Activated naive CD4-positive, alpha-beta T cell treated with anti-CD3 and anti-CD28 coated beads, Interleukin-2, amount 10 ng/mL, durations not matched to agents 7 days and 5 days (primary cell): ENCODE measurements at places on chromosomes 13 and 19.
A peak's percentile ranks its signal among the peaks of the same experiment; 100 is the strongest.

DNA sequence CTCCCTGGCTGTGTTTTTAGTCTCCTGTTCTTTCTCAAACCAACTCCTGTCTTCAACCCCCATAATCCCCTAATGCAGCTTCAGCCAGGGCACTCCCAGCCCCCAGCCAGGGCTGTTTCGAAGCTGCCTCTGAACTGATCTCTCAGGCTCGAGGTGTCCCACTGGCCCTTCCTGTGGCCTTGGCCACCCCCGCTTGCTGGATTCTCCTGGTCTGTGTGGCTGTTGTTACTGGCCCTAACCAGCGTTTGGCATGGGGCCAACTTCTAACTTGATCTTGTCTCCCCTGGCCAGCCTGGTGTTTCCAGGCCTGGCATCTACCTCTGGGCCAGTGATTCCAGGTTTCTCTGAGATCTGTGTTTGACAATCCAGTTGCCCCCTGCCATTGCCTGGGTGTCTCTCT is 11.0 kb downstream of the XAB2 start:
- H3K4me3 ChIP-seq: no peak overlapping the region
- DNase-seq: no peak
- H3K4me1 ChIP-seq: no peaks in the 10 kb centered on the region
- no peaks in the 10 kb centered on the region for H3K27me3 ChIP-seq
- H3K36me3 ChIP-seq: peaks cover 29% of the 10 kb centered on the region
- peak overlapping the region; percentile 49 for H3K27ac ChIP-seq

DNA sequence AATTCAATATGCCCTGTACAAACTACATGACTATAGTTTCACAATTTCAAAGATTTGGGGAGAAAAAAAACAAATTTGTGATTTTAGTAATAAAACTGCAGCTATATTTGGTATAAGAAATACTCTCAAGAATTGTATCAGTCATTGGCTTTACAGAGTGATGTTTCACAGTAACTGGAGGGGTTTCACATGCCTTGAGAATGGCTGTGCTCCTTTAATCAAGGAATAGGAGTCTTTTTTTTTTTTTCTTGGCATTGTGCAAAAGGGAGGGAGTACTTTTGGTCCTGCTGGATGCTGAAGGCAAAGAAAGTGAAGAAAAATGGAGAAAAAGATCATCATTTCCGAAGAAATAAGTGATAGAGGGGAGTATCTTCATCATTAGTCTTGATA is 6.8 kb downstream of the ZNF507 start:
- no peak overlapping the region for H3K4me3 ChIP-seq
- H3K27me3 ChIP-seq: no peaks in the 10 kb centered on the region
- peaks cover 80% of the 10 kb centered on the region for H3K36me3 ChIP-seq
- no peak overlapping the region for H3K27ac ChIP-seq
- H3K4me1 ChIP-seq: peaks cover 52% of the 10 kb centered on the region

DNA sequence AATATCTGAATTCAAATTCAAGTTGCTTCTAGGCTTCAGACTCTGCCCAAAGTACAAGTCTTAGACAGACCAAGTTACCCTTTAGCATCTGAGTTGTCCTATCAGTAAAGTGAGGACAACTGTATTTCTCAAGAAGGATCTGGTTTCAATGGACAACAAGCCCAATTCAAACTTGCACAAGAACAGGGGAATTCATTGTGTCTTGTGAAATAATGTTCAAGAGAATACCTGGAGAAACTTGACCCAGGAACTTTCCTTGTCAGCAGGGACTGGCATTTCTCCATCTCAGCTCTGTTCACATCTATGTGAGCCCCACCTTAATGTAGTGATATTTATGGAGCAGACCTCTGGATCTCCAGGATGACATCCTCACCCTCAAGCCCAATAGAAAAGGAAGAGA is 894.9 kb upstream of the SLC10A2 start:
- no peaks in the 10 kb centered on the region for H3K27me3 ChIP-seq
- H3K36me3 ChIP-seq: no peaks in the 10 kb centered on the region
- H3K4me3 ChIP-seq: no peak overlapping the region
- no peaks in the 10 kb centered on the region for H3K4me1 ChIP-seq

GRCh38 chr13:33034882-33035520 is 18.8 kb downstream of the KL start:
- no peaks in the 10 kb centered on the region for H3K36me3 ChIP-seq
- no peak for DNase-seq
- H3K27ac ChIP-seq: no peak overlapping the region
- peaks cover 12% of the 10 kb centered on the region for H3K4me1 ChIP-seq

DNA sequence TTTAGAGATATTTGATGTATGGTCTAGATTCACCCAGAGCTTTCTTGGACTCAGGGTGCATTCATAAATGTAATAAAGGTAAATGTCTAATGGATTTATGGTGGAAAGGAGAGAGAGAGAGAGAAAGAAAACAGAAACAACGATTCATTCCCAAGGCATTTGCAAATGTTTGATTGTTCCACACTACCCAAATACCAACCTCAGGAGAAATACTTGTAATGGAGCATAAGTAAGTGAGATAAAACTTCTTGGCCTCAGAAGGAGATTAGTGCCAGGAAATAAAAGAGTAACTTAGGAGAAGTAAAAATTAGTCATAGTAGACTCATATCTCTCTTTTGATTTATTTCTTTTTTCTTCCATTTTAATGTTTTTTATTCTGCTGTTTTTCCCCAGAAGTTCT is 40.6 kb upstream of the DGKH start:
- peaks cover 5% of the 10 kb centered on the region for H3K27me3 ChIP-seq
- H3K27ac ChIP-seq: no peak overlapping the region
- no peaks in the 10 kb centered on the region for H3K36me3 ChIP-seq
- no peak overlapping the region for H3K4me3 ChIP-seq

DNA sequence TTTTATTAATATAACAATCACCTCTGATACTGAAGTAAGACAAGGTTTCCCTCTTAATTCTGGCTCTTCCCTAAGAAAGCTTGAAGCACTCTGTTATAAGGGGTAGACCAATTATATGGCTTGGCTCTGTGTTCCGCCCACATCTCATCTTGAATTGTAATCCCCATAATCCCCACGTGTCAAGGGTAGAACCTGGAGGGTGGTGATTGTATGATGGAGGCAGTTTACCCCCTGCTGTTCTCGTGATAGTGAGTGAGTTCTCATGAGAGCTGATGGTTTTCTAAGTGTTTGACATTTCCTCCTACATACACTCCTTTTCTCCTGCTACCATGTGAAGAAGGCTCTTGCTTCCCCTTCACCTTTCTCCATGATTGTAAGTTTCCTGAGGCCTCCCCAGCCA is 363.8 kb upstream of the PCDH20 start:
- H3K27ac ChIP-seq: no peak overlapping the region
- no peaks in the 10 kb centered on the region for H3K4me1 ChIP-seq
- no peak for DNase-seq
- no peaks in the 10 kb centered on the region for H3K27me3 ChIP-seq

DNA sequence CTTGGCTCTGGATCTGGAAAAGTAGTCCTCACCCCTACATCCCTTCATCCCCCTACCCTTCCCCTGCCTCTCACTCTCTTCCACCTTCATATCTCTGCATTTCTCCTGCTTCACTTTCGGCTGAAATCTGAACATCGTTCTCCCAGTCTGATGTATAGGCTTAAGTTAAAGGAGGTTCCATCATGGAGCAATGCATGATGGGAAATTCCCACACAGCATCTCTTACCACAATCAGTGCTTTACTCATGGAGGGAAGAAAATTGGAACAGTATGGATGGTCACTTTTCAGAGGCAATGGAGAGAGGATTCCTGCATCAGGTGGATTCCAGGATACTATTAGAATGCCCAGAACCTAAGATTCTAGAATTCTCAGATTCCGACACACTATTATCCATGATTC is 6.1 kb upstream of the KLK8 start:
- DNase-seq: no peak
- peaks cover 39% of the 10 kb centered on the region for H3K27me3 ChIP-seq
- H3K4me1 ChIP-seq: no peaks in the 10 kb centered on the region
- H3K27ac ChIP-seq: no peak overlapping the region
- no peak overlapping the region for H3K4me3 ChIP-seq
- no peaks in the 10 kb centered on the region for H3K36me3 ChIP-seq

DNA sequence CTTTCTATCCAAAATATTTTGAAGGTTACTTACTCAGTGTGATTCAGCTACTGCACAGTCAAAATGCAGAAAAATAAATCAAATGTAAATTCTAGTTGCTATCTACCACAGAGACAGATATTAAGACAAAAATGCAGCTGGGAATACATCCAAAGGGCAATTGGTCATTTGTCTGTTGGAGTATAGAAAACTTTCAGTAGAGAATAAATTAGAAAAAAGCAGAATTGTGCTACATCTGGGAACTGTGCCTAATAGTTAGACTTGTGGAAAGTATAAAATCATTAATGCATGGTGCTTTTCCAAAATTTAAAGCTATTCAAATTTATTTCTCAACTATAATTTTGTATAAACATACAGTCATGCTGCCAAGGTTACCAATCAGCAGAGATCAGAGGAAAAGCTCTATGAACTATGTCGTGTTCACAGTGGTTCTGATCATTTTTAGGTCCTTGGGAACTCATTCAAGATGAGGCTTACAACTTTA is 1635.8 kb downstream of the PCDH9 start:
- no peak overlapping the region for H3K27ac ChIP-seq
- no peaks in the 10 kb centered on the region for H3K27me3 ChIP-seq
- no peaks in the 10 kb centered on the region for H3K4me1 ChIP-seq
- H3K4me3 ChIP-seq: no peak overlapping the region
- no peaks in the 10 kb centered on the region for H3K36me3 ChIP-seq

DNA sequence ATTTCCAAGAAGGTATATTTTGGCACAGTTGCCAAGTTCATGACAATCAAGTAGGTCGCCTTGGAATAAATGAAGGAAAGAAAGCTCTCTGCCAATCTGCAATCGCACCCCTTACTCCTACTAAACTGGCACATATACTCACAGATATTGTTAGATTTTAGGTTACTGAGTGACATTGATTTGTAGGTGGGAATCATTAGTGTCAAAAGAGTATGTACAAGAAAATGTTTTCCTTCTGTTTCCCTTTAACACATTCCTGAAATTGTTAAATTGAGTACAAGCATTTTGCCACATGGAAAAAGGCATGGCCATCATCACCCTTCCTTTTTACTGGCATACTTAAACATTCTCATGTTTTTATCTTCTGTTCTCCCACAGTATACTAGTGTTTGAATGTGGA is 2868.3 kb upstream of the PCDH20 start:
- no peaks in the 10 kb centered on the region for H3K27me3 ChIP-seq
- no peaks in the 10 kb centered on the region for H3K36me3 ChIP-seq
- H3K27ac ChIP-seq: no peak overlapping the region
- no peak overlapping the region for H3K4me3 ChIP-seq
- no peaks in the 10 kb centered on the region for H3K4me1 ChIP-seq

DNA sequence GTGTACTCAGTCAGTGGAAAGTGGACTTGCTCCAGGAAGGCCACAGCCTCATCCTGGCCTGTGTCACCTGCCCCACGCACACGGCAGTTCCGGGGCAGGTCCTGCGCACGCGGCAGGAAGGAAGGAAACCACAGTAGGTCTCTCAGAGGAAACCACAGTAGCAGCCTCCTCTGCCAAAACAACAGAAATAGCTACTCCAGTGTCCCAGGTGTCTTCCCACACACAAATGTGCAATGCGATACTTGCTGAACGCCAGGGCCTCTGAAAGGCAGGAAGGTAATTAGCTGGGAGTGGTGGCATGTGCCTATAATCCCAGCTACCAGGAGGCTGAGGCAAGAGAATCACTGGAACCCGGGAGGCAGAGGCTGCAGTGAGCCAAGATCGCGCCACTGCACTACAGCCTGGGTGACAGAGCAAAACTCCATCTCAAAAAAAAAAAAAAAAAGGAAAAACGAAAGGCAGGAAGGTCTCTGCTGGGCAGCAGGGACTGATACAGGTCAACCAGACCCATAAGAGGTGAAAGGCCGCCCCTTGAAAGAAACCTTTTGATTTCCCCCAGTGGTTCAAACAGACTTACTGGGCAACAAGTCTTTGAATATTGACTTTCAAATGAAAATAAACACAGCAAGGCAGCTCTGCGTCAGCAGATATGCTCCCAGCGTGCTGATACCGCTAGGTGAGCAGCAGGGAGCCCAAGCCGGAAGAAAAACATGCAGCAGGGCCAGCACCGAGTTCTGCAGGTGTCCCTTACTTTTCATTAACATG is 49.5 kb downstream of the CRYL1 start:
- peaks cover 11% of the 10 kb centered on the region for H3K27me3 ChIP-seq
- peak; percentile 84 for DNase-seq
- H3K36me3 ChIP-seq: peaks cover 11% of the 10 kb centered on the region
- H3K27ac ChIP-seq: peak overlapping the region; percentile 100
- peaks cover 50% of the 10 kb centered on the region for H3K4me1 ChIP-seq

GRCh38 chr13:23804166-23804565 is 85.0 kb downstream of the MIPEP start:
- no peaks in the 10 kb centered on the region for H3K36me3 ChIP-seq
- no peak overlapping the region for H3K27ac ChIP-seq
- no peak overlapping the region for H3K4me3 ChIP-seq
- peaks cover 17% of the 10 kb centered on the region for H3K4me1 ChIP-seq

DNA sequence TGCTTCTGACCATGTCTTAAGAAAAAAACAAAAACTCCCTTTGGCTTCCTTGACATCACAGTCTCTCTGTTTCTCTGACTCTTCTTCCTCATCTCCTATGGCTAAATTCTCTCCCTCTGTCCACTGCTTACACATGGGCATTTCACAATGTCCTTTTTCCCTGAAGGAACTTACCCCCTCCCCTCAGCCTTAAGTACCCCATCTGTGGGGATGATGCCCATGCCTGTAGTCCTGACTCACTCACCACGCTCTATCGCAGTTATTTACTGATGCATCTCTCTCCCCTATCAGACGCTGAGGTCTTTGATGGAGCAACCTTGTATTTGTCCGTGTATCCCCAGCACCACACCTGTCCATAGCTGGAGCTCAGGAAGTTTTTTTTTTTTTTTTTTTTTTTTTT is 32.4 kb downstream of the ACTN4 start:
- no peaks in the 10 kb centered on the region for H3K27me3 ChIP-seq
- peaks cover 98% of the 10 kb centered on the region for H3K4me1 ChIP-seq
- H3K4me3 ChIP-seq: no peak overlapping the region
- peak overlapping the region; percentile 2 for H3K27ac ChIP-seq

DNA sequence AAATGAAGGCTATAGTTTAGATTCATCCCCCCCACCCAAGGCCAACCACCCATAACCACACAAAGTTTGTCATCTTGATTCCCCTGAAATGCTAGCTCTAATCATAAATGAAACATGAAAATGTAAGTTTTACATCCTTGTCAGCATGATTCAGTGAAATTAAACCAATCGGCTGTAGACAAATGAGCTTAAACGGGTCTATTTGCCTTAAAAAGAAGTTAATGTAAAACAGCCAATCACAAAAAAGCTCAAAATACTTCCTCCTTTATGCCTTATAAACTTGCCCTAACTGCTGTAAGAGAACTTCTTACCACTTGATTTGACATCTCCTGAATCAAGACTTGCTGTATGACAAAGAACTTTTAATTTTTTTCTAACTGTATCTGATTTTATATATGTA is 34.5 kb upstream of the MRI1 start:
- no peak overlapping the region for H3K4me3 ChIP-seq
- H3K36me3 ChIP-seq: no peaks in the 10 kb centered on the region
- peaks cover 19% of the 10 kb centered on the region for H3K4me1 ChIP-seq
- no peaks in the 10 kb centered on the region for H3K27me3 ChIP-seq

DNA sequence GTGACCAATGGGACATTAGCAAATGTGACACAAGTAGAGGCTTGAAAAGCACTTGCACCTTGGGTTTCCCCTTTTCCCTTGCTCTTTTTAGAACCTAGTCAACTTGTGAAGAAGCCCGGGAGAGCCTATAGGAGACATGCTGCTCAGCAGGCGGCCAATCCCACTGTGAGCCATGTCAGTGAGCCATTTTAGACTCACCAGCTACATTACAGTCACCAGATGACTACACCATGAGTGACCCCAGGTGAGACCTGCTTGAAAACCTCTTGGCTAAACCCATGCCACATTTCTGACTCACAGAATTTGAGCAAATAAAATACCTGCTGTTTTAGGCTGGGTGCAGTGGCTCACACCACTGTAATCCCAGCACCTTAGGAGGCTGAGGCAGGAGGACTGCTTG is 317.5 kb downstream of the KLF12 start:
- no peaks in the 10 kb centered on the region for H3K4me1 ChIP-seq
- no peak overlapping the region for H3K4me3 ChIP-seq
- peaks cover 32% of the 10 kb centered on the region for H3K36me3 ChIP-seq
- no peaks in the 10 kb centered on the region for H3K27me3 ChIP-seq
- peak overlapping the region; percentile 34 for H3K27ac ChIP-seq
- no peak for DNase-seq
